Activated T-helper 1 cell treated with anti-CD3 and anti-CD28 coated beads, Interleukin-2, amount 50 U/mL, for 16 hours (primary cell): ENCODE measurements at places on chromosomes 12 and 14.

DNA sequence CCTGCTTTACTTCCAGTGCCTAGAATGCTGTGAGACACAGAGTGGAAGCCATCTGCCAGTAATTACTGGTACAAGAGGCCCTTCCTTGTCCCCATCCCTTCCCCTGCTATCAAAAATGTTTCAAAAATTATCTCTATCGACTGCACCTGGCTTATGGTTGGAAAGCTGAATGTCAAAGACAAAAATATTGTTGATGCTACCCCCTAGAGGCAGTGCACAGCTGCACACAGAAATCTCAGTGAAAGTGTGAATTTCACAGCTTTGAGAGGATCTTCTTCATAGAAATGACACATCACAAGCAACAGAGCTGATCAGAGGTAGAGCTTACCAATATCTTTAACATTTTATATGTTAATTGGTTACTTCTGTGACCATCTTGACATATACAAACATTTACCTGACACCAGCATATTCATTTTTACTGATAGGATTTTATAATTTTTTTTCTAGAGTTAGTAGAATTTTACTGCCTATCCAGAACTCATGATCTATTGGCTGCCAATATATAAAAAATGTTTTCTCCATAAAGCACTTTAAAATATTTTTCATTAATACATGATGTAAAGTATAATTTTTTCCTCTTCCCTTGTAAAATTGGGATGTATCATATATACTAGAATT is 138.0 kb downstream of the AACS start:
- no peak for DNase-seq

DNA sequence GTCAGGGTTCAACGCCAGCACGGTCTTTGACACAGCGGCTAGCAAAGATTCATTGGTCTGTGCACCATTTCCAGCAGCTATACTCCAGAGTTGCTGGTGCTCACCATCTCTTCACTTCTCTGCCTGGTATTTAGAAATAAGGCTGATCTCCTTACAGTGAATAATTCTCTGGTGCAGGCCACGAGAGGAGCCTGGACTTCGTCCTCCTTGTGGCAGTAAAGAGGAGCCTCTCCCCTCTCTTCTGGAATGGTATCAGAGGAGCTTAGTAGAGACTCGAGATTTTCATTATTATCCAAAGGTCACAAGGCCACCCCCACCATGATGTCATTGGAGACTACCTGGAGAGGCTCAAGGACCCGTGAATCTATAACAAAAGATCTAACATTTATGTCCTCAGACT is 30.8 kb upstream of the BCL2L14 start:
- DNase-seq: no peak

GRCh38 chr12:80415466-80415865 is 28.6 kb upstream of the PTPRQ start:
- DNase-seq: no peak

DNA sequence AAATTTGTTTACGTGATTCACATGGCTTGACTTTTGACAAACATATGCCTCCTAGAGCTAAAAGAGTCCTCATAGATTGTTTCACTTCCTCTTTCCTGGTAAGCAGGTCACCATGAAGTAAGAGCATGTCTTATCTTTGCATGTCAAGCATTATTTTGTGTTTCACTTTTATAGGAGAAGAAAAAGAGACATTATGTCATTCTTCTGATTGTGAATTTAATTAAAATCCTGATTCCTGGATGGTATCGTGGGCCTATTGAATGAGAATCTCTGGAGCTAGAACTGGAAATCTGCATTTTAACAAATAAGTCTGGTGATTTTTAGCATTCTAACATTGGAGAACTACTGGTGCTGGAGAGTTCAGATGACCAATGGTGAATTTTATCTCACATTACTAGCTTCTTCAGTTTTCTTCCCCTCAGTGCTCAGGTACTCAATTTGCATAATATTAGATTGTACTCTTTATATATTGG is 218.6 kb upstream of the ATP2B1 start:
- no peak for DNase-seq

DNA sequence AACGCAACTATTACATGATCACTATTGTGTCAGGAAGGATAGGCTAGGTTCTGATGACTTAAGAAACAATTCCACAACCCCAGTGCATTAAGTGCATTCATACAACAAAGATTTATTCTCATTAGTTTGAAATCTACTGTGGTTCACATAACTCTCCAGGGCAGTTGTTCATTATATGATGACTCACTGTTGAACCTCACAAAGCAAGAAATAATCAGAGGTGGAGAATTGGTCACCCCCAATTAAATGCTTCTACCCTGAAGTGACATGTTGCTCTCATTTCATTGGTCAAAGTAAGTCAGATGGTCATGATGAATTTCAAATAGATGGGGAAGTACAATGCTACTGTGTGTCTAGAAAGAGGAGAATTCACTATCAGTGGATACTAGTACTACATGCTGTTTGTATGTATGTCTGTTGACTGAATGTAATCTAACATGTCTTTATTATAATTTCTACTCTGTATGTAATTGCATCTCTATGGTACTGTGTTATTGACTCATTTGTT is 6.1 kb upstream of the HELB start:
- no peak for DNase-seq

DNA sequence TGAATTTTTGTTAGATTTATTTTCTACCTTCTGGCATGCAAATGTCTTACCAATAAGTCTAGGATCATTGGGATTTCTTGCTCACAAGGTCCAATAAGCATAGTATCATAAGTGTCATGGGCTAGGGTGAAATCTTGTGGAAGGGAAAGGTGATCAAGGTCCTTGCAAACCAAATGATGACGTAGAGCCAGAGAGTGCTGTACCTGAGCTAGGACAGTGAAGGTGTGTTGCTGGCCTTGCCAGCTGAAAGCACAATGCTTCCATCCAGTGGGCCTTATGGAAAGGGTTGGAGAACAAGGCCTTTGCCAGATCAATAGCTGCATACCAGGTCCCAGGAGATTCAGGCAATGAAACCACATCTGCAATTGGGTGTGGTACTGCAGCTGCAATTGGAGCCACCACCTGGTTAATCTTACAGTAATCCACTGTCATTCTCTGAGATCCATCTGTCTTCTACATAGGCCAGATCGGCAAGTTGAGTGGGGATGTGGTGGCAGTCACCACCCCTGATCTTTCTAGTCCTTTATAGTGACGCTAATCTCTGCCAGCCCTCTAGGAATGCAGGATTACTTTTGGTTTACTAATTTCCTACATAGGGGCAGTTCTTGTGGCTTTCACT is 208.9 kb upstream of the MYL2 start:
- DNase-seq: no peak

DNA sequence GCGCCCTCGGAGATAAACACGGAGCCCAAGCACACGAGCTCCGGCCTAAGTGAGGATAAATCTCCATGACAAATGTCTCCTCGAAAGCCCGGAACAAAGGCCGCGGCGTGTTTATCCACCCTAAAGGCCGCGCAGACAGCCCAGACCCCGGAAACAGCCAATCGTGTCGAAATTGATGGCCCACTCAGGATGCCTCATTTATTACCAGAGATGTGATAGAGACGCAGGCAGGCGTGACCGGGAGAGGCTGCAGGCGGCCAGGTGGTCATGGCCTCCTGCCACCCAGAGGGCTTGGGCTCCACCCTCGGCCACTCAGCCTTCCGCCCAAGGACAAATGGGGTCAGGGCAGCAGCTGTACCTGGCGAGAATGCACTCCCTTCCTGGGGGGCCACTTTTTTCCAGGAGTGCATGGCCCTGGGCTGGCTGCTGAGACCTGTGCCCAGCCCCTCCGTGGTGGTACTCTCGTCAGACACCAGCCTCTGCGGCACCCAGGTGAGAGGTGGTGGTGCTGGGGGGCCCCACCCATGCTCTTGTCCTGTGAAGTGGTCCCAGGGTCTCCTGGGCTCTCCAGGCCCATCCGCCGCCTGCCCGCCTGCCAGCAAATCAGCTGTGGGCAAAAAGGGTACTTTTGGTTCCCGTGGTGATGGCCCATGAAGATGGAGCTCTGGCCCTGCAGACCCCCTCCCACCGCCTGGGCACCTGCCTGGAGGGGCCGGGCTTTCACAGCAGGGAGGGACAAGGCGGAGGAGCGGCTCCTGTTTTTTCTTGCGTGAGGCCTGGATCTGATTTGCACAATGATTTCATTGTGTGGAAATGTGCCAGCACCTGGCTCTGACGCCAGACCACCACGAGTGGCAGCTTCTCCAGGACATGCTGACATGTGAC is 211.5 kb upstream of the C14orf180 start:
- no peak for DNase-seq

- no peak for DNase-seq
Measured at GRCh38 chr14:104107611-104108569, 22.4 kb downstream of the ASPG start.

GRCh38 chr14:60241091-60241490 is 7.9 kb upstream of the PPM1A start:
- DNase-seq: no peak
